ENCODE measurements at places on chromosomes 7 and 10. TPM values are rescaled to one million over a fixed set of nuclear protein-coding genes. Genes with fewer than 3 reads are reported as not detected.

The CRPPA gene
- total RNA-seq: 1.3 TPM

The ZNF282 gene
- 21.4 TPM for total RNA-seq

The CALML3 gene
- total RNA-seq: not detected

The TRPV5 gene
- not detected for total RNA-seq

The OGA gene
- total RNA-seq: 43.8 TPM

The FAM180A gene
- not detected for total RNA-seq

The NPTX2 gene
- total RNA-seq: 0.60 TPM

The SPDYE11 gene
- total RNA-seq: not detected

The RSPH10B2 gene
- total RNA-seq: 0.22 TPM

The MMD2 gene
- not detected for total RNA-seq

The HILPDA gene
- total RNA-seq: 8.9 TPM

The PTPRN2 gene
- total RNA-seq: 4.6 TPM

The COL26A1 gene
- under 0.01 TPM for total RNA-seq

The AS3MT gene
- 0.65 TPM for total RNA-seq

The PRPS1L1 gene
- not detected for total RNA-seq

The ZNHIT1 gene
- total RNA-seq: 74.6 TPM

The SLC18A2 gene
- not detected for total RNA-seq

The FAM221A gene
- 8.1 TPM for total RNA-seq

The PAX2 gene
- not detected for total RNA-seq

The AGAP5 gene
- total RNA-seq: 1.8 TPM

The MSS51 gene
- total RNA-seq: 0.60 TPM

The ATOH7 gene
- total RNA-seq: not detected

The MYH16 gene
- total RNA-seq: 0.22 TPM

The NKX1-2 gene
- not detected for total RNA-seq

The TMEM60 gene
- total RNA-seq: 8.7 TPM

The ANKRD2 gene
- total RNA-seq: 0.44 TPM

The EBLN1 gene
- total RNA-seq: not detected

The PLCE1 gene
- total RNA-seq: 0.44 TPM

The ADRA2A gene
- under 0.01 TPM for total RNA-seq

The KLF6 gene
- 63.2 TPM for total RNA-seq

The VSTM2A gene
- total RNA-seq: not detected

The GRID1 gene
- total RNA-seq: not detected

The BHLHA15 gene
- 0.44 TPM for total RNA-seq

The NRG3 gene
- 10.7 TPM for total RNA-seq

The GNAI1 gene
- total RNA-seq: 13.9 TPM

The PPP2R2D gene
- total RNA-seq: 17.2 TPM

The TAS2R5 gene
- 0.22 TPM for total RNA-seq

The DGKI gene
- total RNA-seq: 1.1 TPM

The IQUB gene
- 0.20 TPM for total RNA-seq

The CCDC146 gene
- 0.79 TPM for total RNA-seq

The CYP3A7 gene
- total RNA-seq: not detected

The AKR1C3 gene
- 111 TPM for total RNA-seq

The SORCS1 gene
- total RNA-seq: not detected

Measured in lung microvascular endothelial cell (primary cell).